ENCODE measurements at places on chromosomes 16 and 17.

DNA sequence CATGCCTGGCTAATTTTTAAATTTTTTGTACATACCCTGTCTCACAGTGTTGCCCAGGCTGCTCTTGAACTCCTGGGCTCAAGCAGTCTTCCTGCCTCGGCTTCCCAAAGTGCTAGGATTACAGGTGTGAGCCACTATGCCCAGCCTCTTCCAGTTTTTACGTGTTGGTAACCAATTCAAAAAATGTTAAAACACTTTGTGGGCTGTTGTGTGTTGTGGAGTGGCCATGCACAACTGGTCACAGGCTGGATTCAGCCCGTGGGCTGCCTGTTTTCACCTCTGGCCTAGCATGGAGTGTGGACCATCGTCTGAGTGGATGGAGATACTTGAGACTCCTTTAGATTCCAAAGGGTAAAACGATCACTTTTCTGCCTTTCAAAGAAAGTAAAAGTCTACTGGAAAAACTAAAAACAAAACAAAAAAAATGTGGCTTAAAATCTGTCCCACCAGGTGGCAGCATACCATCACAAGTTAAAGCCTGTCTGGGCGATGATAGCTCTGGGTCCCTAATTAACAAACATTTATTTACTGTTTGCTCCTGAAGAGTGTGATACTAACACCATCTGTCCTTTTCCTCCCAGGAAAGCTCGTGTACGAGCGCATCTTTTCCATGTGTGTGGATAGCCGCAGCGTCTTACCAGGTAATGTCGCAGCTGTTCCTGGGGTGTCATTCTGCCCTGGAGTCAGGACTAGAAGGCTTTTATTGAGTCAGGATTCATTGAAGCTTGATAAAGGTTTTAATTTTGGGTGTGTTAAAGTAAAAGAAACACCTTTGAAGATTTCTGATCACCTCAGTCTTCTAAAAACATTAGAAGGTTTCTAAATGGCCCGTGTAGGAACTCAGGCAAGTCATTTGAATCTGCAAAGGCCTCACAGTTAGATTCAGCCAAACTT is 45.8 kb downstream of the VPS35L start:
- no peak for DNase-seq

- DNase-seq: no peak
These were observed 14.9 kb downstream of the MMP15 start for GRCh38 chr16:58040496-58040846.

DNA sequence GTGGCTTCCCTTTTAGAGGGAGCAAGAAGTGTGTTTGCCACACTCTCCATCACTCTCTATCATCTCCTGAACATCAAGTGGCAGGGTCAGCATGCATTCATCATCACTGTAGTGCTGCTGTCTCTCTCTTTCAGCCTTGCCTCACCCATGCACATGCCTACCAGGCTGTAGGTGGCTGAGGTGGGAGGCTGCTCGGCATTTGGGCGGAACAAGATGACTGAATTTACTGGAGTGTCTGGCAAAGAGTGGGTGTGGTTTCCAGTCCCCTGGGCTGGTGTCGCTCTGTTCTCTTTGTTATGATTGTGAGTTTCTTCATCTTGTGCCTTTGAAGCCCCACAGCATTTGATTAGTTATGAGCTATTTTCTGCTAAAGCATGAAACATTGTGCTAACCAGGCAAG is 541.9 kb upstream of the EEF2KMT start:
- DNase-seq: no peak

DNA sequence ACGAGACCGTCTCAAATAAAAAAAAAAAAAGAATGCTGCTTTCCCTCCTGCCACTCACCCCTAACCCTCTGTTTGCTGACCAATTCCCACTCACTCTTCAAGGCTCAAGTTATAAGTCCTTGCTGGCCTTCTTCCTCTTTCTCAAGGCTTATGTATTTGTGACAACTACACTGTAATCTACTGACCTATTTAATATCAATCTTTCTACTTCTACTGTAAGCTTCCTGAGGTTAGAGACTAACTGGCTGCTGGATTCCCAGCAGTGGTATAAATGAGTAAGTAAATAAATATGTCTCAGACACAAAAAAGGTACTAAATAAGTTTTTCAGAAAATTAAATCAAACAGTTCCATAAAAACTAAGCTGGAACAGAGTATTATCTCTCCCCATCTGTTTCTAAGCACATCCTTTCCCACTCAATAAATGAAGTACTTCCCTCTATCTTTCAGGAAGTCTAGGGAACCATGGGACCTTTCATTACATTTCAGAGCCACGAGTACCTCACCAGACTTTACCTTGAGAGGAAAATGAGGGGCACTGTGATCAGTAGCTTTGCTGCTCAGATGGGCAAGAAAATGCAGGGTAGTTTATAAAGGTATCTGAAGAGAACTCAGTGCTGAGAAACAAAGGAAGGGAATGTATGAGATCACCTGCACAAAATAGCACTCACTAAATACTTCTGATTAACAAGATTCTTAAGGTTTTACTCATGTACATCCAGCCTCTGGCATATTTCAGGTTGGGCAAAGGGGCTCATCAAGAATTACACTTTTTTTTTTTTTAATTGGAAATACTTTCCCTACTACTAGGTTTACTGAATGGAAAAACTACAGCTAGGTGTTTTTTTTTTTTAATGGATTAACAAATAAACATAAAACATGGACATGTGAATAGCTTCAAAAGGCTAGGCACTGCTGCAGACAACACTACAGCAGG is 10.8 kb downstream of the SSH2 start:
- no peak for DNase-seq

GRCh38 chr17:72307836-72308235 is 187.0 kb downstream of the SOX9 start:
- DNase-seq: no peak

DNA sequence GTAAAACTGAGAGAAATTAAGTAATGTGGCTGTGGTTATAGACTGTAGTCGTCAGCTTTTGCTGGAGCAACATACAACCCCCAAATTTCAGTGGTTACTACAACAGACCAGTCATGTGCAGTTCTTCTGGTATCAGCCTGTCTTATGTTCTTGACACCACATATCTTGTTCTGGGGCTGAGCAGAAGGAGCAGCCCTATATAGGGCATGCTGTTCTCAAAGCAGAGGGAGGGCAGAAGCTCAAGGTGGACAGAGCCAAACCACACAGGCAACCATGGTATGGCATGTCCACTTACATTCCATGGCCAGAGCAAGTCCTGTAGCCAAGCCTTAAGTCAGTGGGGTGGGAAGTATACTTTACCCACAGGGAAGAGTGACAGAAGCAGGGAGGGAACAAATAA is 7.7 kb downstream of the PRKAR1A start:
- DNase-seq: no peak

GRCh38 chr17:37710344-37710886 is 34.4 kb downstream of the HNF1B start:
- no peak for DNase-seq

GRCh38 chr17:70597774-70598173 is 428.4 kb downstream of the KCNJ2 start:
- no peak for DNase-seq

- no peak for DNase-seq
These were observed 721 bp upstream of the WWOX start for GRCh38 chr16:78098595-78099270.

DNA sequence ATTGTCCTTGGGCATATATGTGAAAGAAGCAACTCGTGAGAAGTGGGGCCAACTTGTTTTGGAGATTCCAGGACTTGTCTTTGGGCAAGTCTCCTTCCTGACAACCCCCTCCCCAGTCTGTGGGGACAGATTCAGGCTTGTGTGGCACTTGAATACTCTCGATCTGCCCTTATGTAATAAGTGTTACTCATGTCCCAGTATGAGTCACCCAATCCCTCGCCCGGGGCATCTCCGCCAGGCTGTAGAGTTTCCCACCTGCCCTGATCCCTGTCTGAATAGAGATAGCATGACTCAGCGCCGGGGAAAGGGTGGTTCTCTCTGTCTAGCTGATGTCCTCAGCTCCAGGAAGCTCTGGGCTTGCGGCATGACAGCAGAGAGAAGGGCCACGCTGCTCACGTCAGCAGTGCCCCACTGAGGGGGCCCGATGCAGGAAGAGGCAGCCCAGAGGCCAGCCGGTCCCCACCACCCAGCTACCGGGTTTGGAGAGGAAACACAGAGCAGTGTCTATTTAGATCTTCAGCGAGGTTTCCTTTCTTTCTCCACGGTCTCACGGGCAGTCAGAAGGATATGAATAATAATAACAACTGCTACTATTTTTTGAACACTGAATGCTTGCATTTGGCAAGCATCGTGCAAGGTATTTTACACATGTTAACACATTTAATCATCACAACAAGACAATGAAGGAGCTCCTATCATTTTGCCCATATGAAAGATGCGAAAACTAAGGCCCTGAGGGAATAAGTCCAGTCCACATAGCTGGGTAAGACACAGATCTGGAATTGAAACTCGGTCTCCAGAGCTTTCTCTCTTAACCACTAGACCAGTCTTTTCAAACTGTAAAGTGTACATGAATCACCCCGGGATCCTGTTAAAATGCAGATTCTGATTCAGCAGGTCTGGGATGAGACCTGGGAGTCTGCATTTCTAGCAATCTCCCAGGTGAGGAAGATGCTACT is 426.7 kb upstream of the MAF start:
- DNase-seq: no peak

GRCh38 chr17:76623271-76624146 is 20.0 kb downstream of the ST6GALNAC1 start:
- peak; percentile 61 for DNase-seq

DNA sequence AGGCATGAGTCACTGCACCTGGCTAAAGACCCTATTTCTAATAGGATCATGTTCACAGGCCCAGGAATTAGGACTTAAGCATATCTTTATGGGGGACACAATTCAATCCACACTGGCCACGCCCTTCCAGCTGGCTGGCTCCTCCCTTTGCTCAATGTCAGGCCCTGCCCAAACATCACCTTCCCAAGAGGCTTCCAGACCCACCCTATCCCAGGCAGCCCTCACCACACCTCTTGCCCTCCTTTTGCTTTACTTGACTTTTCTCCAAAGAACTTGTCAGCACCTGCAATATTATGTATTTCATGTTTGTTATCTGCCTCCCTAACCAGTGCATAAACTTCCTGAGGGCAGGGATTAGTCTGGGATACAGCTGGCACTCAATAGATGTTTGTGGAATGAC is 109.6 kb upstream of the CDH5 start:
- DNase-seq: no peak

DNA sequence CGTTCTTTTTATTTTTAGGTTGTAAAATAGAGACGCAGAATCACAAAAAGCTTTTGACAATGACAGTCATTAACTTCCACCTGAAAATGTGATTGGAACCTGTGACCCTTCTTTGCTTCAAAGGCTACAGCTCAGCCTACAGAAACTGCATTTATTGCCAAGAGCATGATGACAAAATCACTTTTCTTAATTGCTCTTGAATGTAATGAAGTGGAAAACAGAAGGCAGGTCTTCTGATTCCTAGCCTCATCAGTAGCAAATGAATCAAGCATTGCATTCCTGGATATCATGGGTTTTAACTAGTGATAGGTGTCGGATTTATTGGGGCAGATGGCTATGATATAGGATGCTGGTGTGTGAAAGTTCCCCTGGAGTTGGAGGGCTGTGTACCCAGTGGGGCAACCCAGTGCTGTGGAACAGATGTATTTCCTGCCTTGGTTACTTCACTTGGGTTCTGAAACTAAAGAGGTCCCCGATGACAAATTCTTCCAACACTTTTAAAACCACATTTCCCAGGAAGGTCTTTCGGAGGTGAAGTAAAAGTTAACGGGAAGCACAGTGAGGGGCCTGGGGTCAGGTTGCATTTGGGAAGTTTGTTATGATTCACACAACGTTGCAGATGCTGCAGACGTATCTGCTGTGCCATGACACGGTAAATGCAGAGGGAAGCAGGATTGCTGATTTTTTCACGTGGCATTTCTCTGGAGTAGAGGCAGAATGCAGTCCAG is 127.5 kb downstream of the HS3ST3A1 start:
- DNase-seq: no peak

DNA sequence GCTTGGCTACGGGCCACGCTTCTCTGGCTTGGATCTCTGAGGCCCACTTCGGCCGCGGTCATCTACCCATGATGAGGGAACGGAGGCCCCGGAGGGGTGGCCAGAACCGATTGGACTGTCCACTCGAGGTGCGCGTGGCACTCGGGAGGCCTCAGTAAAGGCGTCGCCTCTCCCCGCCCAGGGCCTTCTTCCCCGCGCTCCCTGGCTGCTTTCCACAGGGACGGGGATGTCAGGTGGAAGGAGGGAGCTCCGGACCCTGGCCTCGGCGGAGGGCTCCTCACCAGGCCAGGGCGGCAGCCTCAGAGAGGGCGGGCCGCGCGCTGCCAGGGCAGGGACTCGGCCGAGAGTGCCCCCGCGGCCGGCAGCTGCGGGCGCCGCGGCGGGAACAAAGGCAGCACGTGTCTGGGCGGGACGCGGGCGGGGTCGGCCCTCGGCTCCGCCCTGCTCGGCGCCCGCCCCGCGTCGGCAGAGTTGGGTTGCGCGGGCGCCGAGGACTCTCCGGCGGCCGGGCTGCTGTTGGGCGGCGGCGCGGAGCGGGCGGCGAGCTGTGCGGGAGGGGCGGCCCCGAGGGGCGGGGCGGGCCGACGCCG is 587 bp upstream of the CDK5R1 start:
- DNase-seq: peak; percentile 56

DNA sequence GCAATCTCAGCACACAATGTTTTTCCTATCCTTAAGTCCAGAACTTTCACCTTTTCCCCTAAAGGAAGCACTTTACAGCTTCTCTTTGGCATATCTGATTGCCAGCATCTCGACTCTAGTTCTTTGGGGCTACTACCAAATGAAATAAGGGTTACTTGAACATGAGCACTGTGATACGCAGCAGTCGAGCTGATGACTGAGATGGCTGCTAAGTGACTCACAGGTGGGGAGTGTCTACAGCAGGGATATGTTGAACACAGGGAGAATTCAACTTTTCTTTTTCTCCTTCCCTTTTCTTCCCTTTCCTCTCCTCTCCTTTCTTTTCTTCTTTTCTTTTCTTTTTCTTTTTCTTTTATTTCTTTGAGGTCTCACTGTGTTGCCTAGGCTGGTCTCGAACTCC is 334.8 kb downstream of the MAF start:
- DNase-seq: no peak

GRCh38 chr16:23948949-23949411 is 113.2 kb downstream of the PRKCB start:
- DNase-seq: no peak

GRCh38 chr16:89200124-89200849 is at the start of gene SLC22A31:
Gene SLC22A31, minus strand, starts transcription at chr16:89200537. Its CDS starts 36 bp downstream, at chr16:89200501.
- DNase-seq: no peak

- DNase-seq: no peak
These were observed 240.3 kb upstream of the GSE1 start for GRCh38 chr16:85372627-85373372.

- no peak for DNase-seq
These were observed 10.1 kb upstream of the TMEM208 start for GRCh38 chr16:67216612-67217490.

GRCh38 chr16:67936880-67937605 is 393 bp upstream of the PSMB10 start:
- peak; percentile 37 for DNase-seq

DNA sequence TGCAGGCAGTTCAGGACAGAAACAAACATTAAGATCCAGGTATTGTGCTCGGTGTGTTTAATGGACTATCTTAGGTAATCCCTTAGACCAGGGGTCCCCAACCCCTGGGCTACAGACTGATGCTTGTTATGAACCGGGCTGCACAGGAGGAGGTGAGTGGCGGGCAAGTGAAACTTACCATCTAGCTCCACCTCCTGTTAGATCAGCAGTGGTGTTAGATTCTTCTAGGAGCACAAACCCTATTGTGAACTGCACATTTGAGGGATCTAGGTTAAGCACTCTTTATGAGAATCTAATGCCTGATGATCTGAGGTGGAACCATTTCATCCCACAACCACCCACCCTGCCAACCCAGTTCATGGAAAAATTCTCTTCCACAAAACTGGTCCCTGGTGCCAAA is 37.8 kb upstream of the ASIC2 start:
- no peak for DNase-seq

Measured in stimulated activated CD8-positive, alpha-beta memory T cell treated with anti-CD3 and anti-CD28 coated beads, Interleukin-15, amount 100 ng/mL, for 24 hours (primary cell).